Stimulated activated CD8-positive, alpha-beta memory T cell treated with anti-CD3 and anti-CD28 coated beads, Interleukin-12 subunit alpha, Interleukin-12 subunit beta, amount 100 ng/mL, for 1 hour (primary cell): ENCODE measurements at places on chromosomes 6 and 20.
A peak's percentile ranks its signal among the peaks of the same experiment; 100 is the strongest.

DNA sequence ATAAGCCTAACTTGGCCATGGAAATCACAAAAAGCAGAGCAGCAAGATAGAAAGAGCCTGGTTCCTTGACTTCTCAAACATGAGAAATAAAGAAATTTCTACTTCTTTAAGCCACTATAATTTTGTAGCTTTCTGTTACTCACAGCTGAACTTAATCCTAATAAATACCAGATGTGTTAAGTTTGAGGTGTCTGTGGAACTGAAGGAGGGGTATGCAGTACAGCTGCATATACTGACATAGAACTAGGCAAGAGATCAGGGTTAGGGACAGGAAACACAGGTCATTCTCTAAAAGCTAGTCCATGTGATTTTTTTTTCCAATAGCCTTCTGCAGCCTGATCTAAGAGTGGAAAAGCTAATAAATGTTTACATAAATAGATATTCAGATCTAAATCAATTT is 123.9 kb downstream of the COL12A1 start:
- DNase-seq: no peak

- DNase-seq: no peak
These were observed 73.6 kb downstream of the LCA5 start for GRCh38 chr6:79463621-79464050.

- DNase-seq: no peak
These were observed 236.2 kb upstream of the PREP start for GRCh38 chr6:105639124-105639523.

DNA sequence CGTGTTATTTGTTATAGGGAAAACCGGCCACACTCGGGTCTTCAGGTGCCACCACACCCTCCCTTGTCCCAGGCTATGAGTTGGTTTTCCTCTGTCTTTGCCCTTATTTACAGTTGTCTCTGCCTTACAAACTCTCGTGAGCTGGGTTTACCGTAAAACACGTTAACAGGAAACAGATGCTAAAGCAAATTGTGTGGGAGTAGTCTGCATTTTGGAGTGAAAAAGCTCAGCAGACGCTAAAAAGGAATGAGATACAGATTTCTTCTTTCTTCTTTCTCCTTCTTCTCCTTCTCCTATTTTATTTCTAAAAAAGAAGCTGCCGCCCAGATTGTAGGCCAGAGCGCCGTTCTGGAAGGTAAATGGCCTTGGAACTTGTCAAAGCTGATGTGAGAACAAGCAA is 51.9 kb downstream of the APCDD1L start:
- no peak for DNase-seq

- DNase-seq: no peak
These were observed 218.6 kb downstream of the PKHD1 start for GRCh38 chr6:51868591-51869355.

GRCh38 chr20:42193119-42193518 is 574.9 kb upstream of the CHD6 start:
- DNase-seq: no peak

DNA sequence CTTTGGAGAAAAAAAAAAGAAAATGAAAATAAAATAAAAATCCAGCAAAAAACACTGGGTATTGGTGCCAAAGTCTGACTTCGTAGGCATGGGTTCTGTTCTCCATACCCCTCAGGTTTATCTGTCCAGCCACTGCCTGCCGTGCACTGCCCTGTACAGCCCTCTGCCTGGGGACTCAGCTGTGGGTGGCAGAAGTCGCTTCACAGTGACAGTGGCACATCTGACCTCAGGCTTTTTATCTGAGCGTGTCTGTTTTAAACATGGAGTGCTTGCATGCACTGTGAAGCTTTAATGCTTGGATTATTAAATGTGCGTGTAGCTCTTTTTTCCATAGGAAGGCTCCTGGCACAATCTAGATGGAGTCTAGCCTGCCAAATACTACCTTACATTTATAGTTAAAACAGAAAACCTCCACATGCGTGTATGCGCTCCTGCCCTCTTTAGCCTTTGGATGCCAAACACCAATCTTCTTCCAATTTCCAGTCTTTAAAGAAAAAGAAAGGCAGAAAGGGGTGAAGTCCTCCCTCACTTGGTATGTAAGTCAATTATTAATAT is 375.5 kb downstream of the UTRN start:
- DNase-seq: no peak

GRCh38 chr6:2562721-2563451 is 187.8 kb downstream of the MYLK4 start:
- no peak for DNase-seq

- DNase-seq: no peak
These were observed at the start of gene TREM2 for GRCh38 chr6:41162687-41163418. Gene TREM2, minus strand, starts transcription at chr6:41163116. Its CDS starts 34 bp downstream, at chr6:41163082.

- DNase-seq: no peak
These were observed 45.1 kb upstream of the DSP start for GRCh38 chr6:7496266-7496875.

DNA sequence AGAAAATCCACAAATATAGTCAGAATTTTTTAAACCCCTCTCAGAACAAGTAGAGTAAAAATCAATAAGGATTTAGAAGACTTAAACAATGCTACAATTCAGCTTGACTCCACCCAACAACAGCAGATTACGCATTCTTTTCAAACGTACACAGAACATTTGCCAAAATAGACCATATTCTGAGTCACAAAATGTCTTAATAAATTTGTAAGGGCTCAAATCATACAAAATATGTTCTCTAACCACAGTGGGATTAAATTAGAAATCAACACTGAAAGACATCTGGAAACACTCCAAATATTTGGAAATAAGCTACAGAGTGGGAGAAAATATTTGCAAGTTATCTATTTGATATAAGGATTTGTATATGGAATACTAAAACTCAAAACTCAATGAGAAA is 164.2 kb upstream of the AKAP12 start:
- no peak for DNase-seq

- no peak for DNase-seq
These were observed 263.5 kb downstream of the TFAP2A start for GRCh38 chr6:10151144-10151915.

DNA sequence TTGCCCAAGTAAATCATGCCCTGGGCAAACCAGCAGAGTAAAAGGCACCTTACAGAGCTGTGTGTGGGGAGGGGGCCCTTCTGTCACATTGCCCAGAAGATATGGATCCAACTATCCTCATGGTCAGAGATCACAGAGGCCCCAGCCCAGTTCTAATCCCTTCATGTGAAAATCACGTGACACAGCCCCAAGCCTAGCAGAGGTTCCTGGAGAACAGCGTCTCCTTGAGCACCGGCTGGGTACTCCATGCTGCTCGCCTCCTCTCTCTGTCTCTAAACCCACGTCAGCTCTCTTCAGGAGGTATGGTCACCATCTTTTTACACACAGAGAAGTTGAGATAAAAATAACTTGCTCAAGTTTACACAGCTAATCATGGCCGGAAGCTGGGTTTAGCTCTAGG is 230.2 kb downstream of the ANKRD60 start:
- DNase-seq: no peak

DNA sequence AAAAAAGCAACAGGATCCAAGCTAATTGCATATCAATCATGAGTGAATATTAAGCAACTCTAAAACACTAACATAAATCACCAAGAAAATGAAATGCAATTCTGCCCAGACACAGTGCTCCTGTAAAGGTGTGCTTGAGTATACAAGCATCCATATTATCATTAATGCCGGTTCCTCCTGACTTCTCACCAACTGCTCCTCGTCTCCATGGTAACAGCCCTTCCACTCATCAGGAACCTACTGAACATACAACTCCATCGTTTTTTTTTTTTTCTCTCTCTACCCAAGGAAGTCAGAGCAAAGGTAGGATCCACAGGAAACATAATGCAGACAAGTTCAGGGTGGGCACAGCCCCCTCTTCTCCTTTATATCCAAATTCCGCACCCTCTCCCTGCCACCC is 12.4 kb downstream of the GABBR1 start:
- no peak for DNase-seq

- DNase-seq: no peak
These were observed 356.8 kb upstream of the AGPAT4 start for GRCh38 chr6:161630674-161631073.

DNA sequence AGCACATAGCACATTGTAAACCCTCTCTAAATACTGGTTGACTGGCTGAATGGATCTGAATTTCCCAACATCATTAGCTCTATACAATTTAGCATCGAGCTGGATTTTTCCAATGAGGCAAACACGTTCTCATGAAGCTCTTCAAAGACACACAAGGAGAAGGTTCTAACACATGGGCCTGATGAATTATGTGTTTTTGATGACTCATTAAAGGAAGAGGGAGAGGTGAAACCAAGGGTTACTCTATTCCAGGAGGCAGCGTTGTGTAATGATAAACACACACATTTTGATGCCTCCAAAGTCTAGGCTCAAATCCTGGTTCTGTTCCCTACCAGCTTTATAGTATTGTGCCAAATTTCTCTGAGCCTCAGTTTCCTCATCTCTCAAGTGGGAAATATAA is 84.3 kb downstream of the PFDN4 start:
- no peak for DNase-seq

DNA sequence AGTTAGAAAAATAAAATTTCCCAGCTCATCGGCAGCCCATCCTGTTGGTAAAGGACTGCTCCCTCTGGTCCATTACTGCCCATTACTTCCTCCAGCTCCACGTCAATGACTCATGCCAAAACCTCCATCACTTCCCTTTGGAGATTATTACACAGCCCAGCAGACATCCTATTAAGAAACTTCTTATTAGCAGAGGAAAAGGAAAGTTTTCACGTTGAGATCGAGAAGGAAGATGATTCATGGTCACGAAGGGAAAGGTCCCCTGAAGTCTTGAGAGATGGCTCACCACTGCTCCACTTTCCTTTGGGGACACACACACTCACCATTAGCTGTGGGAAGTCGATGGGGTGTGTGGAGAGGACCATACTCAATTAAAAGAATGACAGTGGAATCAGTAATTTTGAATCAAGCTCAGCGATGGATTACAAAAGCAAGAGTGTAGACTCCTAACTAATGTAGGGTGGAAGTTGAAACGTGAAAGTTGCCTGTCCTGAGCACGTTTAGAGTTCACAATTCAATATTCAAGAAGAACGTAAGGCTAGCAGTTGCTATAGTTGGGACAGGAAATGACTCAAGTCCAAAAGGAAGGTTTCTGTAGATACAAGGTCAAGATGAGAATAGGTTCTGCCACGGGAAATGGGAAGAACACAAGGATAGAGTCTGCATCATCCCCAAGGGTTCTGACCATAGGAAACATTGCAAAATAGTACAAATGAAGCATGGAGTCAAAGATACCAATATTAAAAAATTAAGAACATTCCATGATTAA is 21.6 kb downstream of the SASH1 start:
- DNase-seq: no peak

DNA sequence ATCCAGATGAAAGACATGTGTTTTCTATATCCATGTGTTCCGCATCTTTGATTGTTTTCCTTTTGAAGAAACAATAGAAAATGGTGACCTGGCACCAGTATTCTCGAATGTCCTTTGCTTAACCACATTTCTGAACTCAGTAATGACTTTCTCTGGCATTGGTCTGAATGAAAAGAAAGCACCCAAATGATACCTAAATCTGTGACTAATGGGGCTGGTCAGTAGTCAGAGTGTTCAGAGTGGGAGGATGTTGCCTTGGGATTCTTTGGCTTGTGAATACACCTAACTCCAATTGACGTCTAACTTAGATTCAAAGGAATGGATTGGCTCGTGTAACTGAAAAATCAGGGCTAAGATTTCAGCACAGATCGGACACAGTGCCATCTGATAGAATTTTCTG is 27.1 kb downstream of the PARD6B start:
- DNase-seq: no peak

DNA sequence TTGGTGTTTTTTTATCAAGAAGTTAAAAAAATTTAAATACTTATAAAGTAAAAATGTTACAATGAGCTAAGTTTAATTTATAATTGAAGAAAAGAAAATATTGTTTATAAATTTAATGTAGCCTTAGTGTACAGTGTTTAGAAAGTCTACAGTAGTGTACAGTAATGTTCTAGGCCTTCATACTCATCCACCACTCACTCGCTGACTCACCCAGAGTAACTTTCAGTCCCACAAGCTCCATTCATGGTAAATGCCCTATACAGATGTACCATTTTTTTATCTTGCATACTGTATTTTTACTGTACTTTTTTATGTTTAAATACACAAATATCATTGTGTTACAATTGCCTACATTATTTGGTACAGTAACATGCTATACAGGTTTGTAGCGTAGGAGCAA is 26.0 kb downstream of the HTR1E start:
- no peak for DNase-seq

- no peak for DNase-seq
These were observed 33.8 kb upstream of the SCRT2 start for GRCh38 chr20:709423-709822.

- peak; percentile 62 for DNase-seq
These were observed 129.9 kb downstream of the HFE start for GRCh38 chr6:26216886-26217713.

DNA sequence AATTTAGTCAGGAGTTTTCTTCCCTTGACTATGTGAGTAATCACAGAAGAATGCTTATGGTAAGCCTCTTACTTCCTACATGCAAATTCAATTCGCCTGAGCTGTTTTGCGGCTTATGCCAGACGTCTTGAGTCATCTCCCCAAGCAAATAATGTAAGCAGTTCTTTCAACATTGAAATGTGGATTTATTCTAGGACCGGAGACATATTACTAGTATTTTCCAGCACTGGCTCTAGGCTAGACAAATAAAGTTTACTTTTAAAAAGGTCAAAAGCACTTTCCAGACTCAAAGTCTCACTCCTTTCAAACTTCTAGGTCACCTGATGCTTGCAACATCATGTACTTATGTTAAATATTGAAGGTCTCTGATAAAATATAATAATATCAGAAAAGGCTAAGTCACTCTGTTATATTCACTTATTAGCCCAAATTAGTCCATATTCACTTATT is 38.1 kb upstream of the NOX3 start:
- no peak for DNase-seq

DNA sequence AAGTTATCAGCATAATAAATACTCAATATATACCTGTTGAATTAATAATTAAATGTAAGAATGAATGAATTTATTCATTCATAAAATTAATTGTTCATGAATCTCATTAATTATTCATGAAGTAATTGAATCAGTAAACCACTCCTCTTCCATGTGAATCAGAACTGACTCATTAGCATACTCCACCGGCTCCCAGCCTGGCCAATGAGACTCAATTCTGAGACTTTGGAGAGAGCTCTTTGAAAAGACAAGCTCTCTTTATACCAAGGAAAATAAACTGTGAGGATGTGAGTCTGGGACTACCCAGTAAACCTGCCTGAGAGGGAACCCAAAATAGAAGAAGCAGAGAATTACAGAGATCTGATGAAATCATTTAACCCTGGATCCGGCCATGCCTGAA is 8.4 kb upstream of the SLC2A10 start:
- DNase-seq: no peak

- DNase-seq: no peak
These were observed 98.9 kb upstream of the ZNF217 start for GRCh38 chr20:53692465-53693067.
